ENCODE measurements at places on chromosomes 3 and 15. TPM values are rescaled to one million over a fixed set of nuclear protein-coding genes. Genes with fewer than 3 reads are reported as not detected.

The SCAANT1 gene
- total RNA-seq, result 1.3 TPM

DNA sequence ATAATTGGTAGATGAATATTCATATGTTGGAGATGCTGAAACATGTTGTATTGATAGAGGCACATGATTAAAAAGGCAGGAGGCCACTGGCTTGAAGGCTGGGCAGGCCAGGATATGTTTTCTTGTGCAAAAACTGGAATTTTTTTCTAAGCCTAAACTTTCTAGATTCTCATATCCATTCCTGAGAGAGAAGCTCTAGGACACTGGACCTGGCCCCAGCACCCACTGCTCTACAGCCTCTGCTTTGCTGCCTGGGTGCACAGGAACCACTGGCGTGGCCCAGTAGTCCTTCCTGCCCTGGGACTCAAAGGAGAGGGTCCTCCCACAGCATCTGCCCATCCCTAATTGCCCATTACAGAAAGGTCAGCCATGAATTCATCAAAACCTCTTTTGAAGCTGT is 58.1 kb upstream of the APEH start:
- no peak for DNase-seq

GRCh38 chr3:13706886-13707285 is 158.0 kb downstream of the FBLN2 start:
- peak; percentile 25 for DNase-seq

GRCh38 chr15:79516155-79516554 is 84.0 kb downstream of the MINAR1 start:
- no peak for DNase-seq

DNA sequence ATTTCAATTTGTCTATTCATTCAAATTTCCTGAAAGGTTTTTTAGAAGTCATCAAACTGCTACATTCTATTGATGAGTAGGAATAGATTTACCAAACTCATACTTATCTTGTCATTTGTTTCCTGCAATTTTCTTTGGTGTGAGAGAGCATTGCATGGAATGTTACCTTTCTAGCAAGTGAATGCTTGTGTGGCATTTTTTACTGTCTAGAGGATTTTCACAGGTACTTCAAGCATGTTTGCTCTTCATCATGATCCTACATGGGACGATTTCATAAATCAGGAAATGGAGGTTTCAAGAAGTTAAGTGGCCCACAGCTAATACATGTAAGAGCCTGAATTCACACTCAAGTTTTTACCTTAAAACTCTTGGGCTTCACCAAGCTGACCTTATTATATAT is 26.1 kb downstream of the TGFBR2 start:
- no peak for DNase-seq

The CYP1A1 gene
- 2.8 TPM for total RNA-seq

- no peak for DNase-seq
Measured at GRCh38 chr15:98958918-98959639, 48.5 kb downstream of the PGPEP1L start.

DNA sequence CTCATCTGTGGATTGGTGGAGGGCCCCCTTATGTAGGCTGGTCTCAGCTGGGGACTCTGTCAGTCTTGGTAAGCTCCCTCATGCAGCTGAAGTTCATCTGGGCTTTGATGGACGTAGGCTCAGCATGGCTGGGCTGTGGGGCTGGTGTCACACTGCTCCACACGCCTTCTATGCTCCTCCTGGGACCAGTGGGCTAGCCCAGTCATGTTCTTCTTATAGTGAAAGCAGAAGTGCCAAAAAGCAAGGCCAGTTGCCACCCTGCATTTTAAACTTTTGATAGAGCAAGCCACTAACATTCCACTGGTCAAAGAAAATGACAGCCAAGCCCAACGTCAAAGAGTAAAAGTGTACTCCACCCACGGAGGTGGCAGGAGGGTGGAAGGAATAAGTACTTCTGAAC is 165.5 kb downstream of the MEX3B start:
- DNase-seq, result no peak

DNA sequence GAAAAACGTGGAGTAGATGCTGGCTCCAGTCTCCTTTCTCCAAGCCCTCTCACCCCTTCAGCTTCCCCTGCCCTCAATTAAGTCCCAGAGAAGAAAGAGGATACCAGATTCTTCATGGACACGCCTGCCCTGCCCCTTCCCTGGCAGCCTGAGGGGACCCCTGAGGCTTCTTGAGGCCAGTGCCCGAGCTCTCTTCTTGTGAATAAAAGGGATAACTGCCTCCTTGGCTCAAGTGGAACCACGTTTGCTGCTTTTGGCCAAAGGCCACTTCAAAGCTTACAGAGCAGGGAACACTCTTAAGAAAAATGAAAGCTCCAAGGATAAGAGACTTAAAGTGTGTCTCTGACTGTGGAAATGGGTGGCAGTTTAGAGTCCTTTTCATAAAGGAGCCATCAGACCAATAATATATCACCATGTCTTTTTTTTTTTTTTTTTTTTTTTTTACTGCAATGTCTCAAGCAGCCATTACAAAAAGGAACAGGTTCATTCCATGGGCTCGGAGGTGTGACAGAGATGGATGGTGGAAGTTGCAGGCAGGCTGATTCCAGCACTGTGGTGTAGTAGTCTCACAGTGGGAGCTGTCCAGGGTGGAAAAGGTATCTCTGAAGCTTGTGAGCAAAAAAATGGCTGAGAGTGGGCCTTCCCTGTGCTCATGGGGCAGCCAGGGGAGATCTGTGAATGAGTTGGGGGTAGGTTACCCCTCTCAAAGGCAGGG is 108.8 kb downstream of the SEMA5B start:
- no peak for DNase-seq

DNA sequence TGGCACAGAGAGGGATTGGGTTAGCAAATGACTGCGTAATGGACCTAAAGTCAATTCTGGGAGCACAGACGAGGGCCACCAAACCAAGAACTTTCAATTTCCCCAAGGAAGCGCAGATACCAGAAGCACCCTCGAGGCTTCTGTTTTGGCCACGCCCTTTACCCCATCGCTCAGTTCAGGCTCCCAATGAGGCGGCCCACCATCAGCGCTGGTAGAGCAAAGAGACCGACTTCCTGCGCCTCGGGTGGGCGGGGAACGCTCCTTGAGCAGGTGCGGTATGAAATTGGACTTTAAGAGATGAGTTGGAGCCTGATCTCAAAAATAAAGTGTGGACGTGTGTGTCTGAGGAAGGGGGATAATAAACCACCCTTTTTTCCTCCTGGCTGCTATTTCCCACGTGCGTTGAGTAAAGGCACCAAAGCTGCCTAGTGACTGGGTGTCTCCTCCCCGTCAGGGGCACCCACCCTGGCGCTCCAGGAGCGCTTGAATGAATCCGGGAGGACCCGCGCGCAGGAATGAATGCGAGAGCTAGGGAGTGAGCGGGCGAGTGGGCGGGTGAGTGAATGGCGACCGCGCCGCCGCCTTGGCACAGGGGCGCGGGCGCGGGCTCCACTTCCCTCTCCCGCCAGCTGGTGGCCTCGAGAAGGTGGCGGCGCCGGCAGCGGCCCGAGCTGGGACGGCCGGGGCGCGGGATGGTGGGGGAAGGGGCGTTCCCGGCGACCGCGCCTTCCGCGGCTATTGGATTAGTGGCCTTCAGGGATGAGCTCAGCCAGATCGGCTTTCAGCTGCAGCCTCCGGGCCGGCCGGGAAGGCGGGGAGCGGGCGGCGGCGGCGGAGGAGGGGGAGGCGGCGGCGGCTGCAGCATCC is at the start of gene SPSB4:
SPSB4 (plus strand) TSS at position 772 of the 867 bp plus-strand sequence. CDS start 14,758 bp downstream, outside the sequence.
- DNase-seq, result no peak

DNA sequence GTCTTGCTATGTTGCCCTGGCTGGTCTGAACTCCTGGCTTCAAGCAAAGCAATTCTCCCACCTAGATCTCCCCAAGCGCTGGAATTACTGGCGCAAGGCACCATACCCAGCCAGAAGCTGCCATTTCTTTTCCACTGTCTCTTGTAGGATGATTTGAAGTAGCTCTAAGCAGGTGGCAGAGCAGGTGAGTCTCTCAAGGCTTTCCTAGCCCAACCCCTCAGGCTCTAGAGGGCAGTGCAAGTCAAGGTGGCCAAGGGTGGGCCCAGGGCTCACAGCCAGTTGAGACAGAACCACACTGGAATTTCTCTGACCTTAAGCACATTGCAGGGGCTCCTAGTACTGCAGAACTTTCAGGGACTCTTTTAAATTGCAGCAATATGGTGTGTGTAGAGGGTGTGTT is 15.6 kb upstream of the DAG1 start:
- no peak for DNase-seq

GRCh38 chr3:2352134-2352762 is 253.6 kb downstream of the CNTN4 start:
- no peak for DNase-seq

GRCh38 chr3:50604628-50605588 is 6.7 kb downstream of the CISH start:
- DNase-seq, result no peak

DNA sequence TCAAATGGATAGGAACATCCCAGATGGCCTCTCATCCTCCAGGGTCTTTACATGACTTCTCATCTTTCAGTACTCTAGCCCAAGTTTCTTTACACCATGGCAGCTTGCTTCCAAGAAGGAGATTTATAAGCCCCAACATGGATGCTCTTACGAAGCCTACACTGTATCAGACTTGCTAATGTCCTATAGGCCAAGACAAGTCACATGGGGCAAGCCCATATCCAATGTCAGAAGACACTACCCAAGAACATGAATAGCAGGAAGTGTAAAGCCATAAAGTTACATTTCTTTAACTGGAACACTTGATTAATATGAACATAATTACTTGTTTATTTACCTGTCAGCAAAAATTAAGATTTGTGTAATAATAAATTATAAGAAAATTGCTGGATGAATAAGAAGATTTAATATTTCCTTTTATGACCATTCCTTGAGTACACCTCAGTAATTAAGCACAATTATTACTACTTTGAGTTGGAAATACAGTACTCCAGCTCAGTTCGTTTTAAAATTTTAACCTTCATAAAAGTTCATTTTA is 5.1 kb downstream of the SPESP1 start:
- no peak for DNase-seq

DNA sequence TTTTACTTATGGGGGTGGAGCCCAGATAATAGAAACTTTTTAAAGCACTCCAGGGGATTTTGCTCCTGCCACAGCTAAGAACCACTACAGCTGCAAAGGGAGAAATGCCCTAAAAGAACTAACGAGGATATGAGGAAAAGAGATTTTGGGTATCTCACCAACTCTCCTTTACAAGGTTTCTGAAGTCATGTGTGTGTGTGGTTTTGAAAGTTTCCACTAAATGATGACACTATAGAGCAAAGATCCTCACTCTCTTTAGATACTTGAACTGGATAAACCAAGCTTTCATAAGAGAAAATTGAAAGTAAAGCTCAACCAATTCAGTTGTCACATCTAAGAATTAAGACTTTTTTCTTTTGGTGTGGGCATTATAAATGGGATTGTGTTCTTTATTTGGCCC is 455.3 kb upstream of the ALCAM start:
- DNase-seq, result no peak

GRCh38 chr15:70264738-70265465 is 167.2 kb upstream of the TLE3 start:
- DNase-seq, result no peak
